NCI-H187 (cell line): ENCODE measurements at places on chromosomes 16 and 17.

- DNase-seq = no peak
These were observed 93.6 kb downstream of the USP22 start for GRCh38 chr17:20948984-20949777.

GRCh38 chr17:76530095-76530723, 7.3 kb downstream of the CYGB start:
- no peak for DNase-seq

GRCh38 chr17:61757168-61757567, 106.2 kb downstream of the BRIP1 start:
- DNase-seq = no peak

DNA sequence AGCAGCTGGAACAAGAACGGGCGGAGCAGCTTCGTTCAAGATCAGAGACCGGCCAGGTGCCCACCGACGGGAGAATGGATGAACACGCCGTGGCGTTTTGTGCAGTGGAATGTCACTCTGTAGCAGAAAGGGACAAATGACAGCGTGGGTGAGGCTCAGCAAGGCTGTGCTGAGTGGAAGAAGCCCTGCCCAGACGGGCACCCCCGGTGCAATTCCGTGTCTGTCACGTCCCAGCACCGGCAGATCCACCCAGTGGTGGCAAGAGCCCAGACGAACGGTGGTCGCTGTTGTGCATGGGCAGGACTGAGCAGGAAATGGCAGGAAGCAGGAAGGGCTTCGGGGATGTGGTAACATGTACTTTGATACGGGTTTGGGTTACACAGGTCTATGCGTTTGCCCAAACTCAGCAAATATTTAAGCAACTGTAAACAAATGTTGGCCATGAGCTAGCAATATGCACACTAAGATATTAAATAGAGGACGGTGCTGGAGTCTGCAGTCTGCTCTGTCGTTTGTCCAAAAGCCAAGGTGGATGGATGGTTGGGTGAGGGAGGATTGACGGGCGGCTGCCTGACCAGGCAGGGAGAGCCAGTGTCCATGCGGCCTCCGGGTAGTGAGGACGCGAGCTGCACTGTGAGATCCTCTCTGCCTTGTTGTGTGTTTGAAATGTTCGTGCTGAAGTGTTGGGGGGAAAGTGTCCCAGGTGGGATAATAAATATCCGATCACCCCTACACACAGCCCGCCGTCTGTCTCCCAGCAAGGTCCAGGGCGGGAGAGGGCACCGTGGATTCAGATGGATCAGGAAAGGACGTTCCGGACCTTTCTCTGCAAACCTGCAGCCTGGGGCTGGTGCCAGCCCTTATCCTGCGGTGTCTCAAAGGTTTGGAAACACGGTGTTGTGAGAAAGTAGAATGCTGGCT, 48.4 kb downstream of the COX4I1 start:
- DNase-seq = no peak

DNA sequence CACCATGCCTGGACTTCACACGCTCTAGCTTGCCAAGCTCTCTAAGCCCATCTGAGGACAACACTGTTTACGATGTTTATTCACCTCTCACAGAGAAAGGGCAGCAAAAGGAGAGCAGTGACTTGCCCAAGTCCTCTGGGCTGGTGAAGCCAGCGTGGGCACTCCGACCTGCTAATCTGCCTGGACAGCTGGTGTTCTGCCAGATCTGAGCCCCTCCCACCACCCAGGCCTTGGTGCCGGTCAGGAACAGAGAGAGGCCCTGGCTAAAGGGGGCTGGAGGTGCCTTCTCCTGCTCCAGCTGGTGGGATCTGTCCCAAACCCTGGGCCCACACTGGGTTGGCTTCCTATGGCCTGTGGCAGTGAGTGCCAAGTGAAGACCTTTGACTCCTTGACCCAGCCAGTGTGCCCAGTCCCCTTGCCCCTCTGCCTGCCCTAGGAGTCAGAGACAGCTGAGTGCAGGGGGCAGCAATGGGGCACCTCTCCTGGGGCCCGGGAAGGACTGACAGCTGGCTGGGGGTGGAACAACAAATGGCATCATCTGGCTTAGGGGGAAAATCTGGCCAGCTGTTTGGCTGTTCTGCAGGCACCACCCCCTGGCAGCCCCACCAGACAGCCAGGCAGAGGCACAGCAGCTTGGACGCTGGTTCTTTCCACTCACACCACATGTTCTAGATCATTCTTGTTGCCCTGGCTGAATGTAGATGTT, 1.8 kb upstream of the SLC4A1 start:
- DNase-seq = no peak

- DNase-seq = no peak
These were observed at the start of gene CBFA2T3 for GRCh38 chr16:88977018-88977811. TSS of gene CBFA2T3 (minus strand) at chr16:88977207. CDS start at chr16:88976807, 400 bp downstream.

GRCh38 chr16:4283939-4284338, 11.1 kb upstream of the TFAP4 start:
- DNase-seq = no peak

DNA sequence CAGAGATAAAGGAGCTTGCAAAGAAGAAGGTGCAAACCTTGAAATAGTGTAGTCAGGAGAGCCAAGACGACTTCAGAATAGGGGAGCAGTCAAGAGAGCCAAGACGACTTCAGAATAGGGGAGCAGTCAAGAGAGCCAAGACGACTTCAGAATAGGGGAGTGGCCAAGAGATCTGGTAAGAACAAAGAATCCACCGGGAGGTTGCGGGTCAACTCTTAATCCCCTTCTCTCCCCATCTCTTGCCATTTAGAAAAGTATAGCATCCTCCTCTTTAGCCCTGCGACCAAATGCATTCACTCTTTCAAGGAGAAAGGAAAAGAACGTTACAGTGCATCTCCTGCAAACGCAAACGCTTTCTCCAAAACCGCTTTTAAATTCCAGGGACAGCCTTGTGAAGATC, 713 bp downstream of the KNOP1 start:
- DNase-seq = no peak

DNA sequence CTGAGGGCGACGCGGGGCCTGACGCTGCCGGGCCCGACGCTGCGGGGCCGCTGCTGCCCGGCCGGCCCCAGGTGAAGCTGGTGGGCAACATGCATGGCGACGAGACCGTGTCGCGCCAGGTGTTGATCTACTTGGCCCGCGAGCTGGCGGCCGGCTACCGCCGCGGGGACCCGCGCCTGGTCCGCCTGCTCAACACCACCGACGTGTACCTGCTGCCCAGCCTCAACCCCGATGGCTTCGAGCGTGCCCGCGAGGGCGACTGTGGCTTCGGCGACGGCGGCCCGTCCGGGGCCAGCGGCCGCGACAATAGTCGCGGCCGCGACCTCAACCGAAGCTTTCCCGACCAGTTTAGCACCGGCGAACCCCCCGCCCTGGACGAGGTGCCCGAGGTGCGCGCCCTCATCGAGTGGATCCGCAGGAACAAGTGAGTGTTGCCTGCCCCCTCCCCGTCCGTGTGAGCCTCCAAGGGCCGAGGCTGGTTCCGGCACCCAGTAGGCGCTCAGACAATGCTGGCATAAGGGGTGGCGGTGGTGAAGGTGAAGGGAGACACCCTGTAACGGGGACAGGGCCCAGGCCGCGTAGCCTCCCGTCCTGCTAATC, 676 bp downstream of the CPD start:
- DNase-seq = no peak

DNA sequence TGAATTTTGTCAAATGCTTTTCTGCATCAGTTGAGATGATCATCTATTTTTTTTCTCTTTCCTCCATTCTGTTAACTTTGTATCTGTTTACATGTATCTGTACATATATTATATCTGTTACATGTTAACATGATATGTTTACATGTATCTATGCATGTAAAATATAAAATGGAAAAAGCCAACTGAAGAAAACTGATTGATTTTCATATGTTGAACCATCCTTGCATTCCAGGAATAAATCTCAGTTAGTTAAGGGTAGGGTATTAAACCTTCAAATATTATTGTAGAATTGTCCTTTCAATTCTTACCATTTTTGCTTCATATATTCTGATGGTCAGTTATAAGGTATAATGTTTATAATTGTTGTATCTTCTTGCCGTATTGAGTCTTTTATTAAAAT, 336.1 kb downstream of the ZFHX3 start:
- DNase-seq = no peak

DNA sequence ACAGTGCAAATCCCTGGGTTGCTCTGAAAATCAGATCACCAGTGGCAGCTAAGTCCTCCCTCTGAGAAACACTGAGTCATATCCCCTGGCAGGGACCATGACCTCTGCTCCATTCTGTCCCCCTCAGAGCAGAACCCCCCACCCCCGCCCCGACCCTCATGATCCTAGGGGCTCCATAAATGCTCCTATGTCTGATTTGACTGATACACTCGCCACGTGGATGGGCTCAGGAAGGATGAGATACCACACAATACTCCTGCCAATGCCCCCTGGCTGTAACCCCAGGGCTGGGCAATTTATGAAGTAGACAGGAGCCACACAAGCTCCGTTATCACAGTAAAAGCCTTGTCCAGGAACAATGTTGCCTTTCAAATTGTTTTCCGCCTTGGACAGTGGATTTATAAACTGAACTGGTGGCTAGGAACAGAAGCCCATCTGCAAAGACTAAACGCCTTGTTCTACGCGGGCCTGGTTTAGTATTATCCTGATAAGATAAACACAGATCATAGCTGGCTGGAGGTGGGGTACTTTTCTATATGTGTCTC, 394.8 kb downstream of the SLC39A11 start:
- no peak for DNase-seq
